ENCODE measurements at places on chromosomes 4 and X.

DNA sequence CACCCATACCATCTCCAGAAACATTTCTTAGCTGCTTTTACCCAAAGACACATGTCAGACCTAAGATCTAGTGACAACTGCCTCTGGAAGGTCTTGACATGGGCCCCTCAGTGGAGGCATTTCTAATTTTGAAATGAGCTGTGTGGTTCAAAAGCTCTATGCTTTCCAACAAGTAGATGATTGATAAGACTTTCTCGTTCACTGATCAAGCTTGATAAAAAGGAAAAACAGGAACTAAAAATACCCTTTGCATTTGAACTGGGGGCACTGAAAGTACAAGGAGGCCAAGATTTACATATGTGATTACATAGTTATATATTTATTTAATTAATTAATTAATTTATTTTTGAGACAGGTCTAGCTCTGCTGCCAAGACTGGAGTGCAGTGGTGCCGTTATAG, 61.3 kb upstream of the SCOC start:
- no peak for DNase-seq

- no peak for DNase-seq
Measured at GRCh38 chr4:82610041-82610440, 48.3 kb upstream of the TMEM150C start.

DNA sequence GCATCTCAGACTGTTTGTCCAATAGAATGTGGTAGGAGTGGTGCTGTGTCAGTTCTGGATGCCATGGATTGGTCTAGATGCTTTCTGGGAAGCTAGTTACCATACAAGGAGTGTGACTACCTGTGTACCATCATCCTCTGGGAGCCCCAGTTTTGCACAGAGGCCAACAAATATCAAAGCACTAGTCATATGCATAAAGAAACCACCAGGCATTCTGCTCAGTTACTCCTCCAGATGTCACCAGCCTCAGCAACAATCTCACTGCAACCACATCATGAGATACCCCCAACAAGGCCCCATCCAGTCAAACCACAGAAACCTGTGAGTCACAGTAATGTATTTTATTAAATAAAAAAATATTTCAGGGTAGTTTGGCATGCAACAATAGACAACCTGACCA, 435.8 kb upstream of the CPEB2 start:
- DNase-seq = no peak

DNA sequence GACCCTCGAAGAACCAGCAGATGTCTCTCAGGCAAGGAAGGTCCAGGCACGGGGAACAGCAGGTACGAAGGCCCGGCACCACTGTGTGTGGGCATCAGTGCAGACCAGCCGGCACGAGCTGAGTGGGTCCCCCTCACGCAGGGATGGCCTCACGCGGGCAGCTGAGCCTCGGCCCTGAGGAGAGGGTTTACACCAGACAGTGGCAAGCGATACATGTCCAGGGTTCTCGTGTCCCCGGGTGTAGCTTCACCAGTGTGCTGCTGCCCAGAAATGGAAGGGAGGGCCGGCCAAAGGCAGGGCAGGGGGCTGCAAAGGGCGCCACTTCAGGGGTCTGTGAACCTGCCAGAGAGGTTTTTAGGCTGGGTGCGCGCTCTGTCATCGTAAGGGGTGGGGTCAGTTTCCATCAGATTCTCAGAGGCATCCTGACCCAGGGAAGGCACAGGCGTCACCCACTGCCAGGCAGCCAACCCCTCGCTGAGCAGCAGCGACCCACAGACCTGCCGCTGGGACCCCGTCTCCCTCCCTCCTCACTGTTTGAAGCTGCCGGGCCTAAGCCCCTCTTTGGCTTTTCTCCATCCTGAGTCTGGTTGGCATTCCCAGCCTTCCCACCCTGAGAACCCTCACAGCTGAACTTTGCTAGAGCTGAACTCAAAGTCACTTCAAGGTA, 107.0 kb downstream of the CPZ start:
- peak; percentile 30 for DNase-seq

GRCh38 chrX:915427-916229, 285.0 kb downstream of the SHOX start:
- DNase-seq = peak; percentile 18

- DNase-seq = no peak
Measured at GRCh38 chr4:128868758-128869157, 59.3 kb downstream of the JADE1 start.

DNA sequence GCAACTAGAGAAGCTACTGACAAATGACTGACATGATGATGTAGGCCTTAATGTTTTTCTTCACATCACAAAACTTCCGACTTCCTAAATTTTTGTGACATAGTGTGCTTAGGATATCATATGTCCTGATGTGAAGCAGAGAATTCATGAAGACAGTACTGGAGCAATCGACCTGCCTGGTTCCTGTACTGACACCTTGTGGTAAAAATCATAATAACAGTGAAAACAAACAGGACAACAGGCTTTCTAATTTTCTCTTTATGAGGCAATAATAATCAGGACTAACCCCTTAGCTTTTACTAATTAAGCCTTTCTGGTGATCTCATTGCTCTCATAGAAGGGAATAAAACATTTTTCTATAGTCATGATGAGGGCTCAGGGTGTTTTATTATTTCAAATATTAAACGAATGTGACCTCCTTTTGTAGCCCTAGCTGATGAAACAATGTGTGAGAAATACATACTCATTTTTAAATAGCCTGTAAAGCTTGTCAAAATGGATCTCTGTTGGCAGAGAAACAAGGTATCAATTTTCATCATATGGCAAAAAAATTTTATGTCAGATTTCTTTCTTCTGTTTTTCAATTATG, 158.4 kb downstream of the TENT5D start:
- no peak for DNase-seq

- DNase-seq = no peak
Measured at GRCh38 chr4:6225469-6225868, 25.1 kb upstream of the JAKMIP1 start.

DNA sequence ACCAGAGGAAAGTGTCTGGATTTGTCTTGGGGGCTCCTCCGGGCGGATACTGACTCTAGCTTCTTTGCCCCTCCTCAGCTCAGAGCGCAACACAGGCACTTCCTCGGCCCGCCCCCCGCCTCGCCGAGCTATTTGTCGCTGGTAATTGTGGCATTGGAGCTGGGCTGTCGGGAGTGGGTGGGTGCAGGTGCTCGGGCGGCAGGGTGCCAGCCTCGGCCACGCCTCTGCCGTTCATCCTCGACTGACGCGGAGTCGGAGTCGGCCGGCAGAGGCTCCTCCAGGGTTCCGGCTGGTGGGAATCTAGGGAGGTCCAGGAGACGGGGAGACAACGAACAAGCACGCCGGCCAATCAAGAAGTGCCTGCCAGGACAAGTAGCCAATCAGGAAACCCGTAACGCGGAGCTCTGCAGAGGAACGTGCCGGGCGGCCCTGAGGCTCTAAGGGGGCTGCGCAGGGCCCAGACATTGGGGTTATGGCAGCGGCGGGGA, 3.9 kb upstream of the SYN1 start:
- no peak for DNase-seq

GRCh38 chr4:41175794-41176193, 38.5 kb downstream of the APBB2 start:
- DNase-seq = no peak

DNA sequence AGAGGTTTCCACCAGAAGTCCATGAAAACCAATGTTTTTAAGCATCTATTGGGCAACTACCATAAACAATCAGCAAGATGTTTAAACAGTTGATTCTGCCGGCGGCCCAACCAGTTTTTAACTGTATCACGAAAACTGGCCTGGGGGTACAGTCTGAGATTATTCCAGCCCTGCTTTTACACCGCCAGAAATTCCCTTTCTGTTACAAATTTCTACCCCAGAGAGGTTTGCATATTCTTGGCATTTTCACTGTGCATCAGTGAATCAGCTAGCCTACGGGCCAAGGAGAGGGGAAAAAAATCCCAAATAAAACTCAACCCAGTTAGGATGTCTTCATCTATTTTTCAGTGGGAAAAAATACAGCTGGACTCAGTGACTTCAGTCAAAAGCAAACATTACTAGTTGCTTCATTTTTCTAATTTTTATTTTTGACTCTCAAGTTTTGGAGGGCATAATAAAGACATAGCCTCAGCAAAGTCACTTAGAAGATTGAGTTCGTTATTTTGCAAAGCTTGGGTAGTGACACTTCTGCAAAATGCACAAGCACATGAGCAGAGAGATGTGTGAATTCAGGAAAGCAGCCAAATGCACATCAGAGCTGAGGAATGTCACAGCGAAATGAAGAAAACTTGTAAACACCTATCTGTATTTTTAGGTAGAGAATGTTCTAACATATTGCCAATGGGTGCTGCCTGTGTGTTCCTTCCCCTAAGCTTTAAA, 167.8 kb upstream of the GK2 start:
- DNase-seq = no peak

Data from left lobe of liver (tissue), 2 donors.